ENCODE measurements at places on chromosomes 2 and 18.

DNA sequence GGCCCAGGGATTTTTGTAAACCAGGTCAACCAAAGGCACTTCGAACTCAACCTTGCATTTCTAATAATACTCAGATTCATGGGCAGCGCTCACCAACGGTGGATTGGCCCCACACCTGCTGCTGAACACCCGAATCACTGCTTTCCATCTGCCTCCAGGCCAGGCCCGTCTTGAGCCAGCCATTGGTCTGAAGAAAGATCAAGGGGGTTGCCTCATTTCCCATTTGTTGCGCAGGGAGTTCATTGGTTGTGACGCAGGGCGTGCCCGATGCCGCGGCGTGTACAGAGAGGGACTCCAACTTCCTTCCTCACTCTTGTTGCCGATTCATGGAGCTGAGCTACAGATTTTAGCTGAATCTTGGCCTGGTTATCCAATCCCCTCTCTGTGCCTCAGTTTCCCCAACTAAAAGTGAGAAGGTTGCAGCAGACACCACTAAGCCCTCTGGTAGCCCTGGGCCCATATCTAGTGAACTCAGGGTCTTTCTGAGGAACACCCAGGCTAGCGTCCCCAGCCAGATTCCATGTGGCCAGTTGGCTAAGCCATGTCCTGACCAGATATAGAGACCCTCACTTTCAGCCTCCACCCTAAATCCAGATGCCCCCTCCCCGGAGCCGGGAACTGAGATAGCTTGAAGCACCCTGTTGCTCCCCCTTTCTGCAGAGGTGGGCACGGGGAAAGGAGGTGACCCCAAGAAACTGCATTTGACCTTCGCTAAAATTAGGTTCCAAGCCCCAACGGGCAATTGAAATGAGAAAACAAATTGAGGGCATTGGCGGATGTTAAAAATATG is 60.9 kb upstream of the HPCAL1 start:
- DNase-seq: no peak

DNA sequence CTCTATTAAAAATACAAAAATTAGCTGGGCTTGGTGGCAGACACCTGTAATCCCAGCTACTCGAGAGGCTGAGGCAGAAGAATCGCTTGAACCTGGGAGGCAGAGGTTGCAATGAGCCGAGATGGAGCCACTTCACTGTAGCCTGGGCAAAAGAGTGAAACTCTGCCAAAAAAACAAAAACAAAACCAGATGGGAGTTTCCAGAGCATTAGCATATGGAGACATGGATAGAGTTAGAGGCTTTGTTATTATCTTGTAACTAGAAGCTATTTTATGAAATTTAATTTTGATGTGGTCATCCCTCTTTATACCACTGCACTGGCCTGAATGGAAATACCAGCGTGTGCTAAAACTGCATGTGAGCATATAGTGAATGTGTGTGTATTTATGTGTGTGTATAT is 58.9 kb downstream of the TRAPPC8 start:
- DNase-seq: no peak

DNA sequence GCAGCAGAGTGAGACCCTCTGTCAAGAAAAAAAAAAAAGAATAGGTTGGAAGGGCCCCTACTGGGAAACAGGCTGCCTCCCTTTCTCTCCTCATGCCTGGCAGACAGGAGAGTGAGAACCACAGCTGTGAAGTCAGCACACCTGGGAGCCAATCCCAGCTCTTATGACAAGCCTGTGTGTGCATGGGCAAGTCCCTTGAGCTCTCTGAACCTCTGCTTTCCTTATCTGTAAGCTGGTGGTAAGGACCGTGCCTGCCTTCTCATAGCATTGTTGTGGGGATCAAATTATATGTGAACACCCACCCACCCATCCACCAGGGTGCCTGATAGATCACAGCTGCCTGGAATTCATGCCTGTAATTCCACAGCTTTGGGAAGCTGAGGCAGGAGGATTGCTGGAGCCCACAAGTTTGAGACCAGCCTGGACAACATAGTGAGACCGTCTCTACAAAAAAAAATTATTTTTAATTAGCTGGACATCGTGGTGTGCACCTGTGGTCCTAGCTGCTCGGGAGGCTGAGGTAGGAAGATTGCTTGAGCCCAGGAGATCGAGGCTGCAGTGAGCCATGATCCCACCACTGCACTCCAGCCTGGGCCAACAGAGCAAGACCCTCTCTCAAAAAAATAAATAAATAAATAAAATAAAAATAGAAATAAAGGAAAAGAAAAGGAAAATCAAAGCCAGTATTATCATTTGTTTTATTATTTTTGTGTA is 66.9 kb upstream of the MCFD2 start:
- no peak for DNase-seq

GRCh38 chr18:3458378-3458777 is 8.4 kb downstream of the TGIF1 start:
- no peak for DNase-seq

DNA sequence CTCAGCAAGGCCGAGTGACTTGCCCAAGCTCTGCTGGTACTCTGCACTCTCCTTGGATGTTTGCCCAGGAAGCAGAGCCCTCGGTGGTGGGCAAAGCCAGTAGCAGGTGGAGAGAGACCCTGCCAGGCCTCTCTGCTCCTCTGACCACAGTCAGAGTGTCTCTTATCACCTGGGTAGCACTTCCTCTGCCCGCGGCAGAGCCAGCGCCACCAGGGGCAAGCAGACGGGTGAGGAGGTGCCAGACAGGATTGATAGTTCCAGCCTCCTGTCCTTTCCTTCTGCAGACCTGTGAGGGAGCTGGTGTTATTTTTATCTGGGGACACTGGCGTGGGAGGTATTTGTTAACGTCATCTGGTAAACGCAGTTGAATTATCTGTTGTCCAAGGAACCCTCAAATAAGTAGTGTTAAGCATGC is 152.9 kb downstream of the SMAD7 start:
- no peak for DNase-seq

GRCh38 chr2:225494100-225494459 is 94.6 kb downstream of the NYAP2 start:
- no peak for DNase-seq

DNA sequence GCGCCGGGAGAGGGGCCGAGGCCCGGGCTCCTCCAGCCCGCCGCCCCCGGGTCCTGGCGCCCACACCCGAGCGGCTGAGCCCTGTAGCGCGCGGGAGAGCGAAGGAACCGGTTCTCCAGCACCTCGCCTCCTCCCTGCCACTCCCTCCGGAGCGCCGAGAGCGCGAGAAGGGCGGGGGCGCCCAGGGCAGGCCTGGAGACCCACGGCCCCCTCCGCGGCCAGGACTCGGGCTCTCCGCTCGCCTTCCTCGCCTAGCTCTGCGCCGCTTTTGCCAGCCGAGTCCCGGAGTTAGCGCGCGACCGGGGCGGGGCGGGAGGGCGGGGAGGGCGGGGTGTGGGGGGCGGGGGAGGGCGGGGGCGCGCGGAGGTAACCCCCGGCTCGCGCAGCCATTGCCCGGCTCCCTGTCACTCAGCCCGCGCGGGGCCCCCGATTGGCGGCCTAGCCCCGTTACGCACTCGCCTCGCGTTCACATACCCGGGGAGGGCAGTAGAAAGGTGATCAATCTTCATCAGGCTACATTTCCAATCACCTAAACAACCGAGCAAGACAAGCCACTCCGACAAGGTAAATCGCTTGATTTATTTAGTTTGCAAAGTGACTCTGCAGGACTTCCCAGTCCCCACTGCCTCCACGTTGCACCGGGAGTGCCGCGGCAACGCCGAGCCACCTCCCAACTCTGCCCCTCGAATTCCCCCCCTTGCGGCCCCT is at the start of gene OTX1:
Gene OTX1 (plus strand): TSS at position 497 of the 708 bp plus-strand sequence. CDS start 2,161 bp downstream, outside the sequence.
- peak; percentile 62 for DNase-seq

GRCh38 chr2:143241403-143242088 is 112.3 kb downstream of the ARHGAP15 start:
- DNase-seq: no peak

- DNase-seq: no peak
Observed at GRCh38 chr2:124959581-124959980, 934.5 kb downstream of the CNTNAP5 start.

GRCh38 chr2:143582046-143582747 is 453.0 kb downstream of the ARHGAP15 start:
- DNase-seq: no peak

DNA sequence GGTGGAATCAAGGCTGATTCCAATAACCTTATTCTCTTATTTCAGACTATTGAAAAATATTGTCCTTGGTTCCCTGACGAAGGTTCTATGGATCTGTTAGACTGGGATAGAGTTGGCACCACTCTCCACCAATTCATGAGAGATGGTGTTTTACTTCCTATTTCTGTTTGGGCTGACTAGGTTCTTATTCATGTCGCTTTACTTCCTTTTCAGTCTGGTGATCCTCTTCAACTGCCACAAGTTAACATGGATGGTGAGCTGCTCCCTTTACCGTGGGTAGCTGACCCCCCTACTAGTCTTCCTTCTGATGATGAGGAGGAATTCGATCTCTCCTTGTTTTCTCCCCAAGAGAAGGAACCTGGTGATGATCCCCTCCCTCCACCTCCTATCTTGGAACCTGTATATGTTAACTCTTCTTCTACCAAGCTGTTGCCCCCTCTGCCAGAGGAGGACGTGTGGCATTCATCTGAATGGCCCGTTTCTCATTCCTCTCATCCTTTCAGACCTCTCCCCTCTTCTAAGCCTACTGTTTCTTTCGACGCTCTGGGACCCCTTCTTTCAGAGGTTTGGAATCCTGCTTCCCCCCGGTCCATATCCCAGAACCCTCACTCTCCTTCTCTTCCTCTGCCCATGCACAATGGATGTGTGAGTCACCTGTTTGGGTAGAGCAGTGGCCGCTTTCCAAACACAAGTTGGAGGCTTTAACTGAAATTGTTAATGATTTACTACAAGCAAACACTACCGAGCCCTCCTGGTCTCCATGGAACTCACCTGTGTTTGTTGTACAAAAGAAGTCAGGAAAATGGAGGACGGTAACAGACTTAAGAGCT is 13.5 kb upstream of the CNOT11 start:
- no peak for DNase-seq

DNA sequence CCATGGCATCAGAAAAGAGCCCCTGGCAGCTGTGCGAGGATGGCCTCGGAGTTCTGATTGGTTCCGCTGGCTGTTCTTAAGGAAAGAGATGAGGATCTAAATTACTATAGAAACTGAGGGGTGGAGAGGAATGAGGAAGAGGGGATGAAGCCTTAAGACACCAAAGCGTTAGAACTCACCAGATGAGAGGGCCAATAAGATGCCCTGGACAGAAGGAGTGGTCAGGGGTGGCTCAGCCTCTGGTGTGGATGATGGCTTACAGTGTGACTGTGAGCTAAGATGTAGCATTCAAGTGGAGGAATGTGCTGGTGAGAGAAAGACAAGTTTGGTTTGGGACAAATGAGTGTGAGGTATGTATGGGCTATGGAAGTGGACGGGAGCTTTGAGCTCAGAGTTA is 97.8 kb downstream of the ZFP36L2 start:
- DNase-seq: no peak

GRCh38 chr2:106184394-106184793 is 9.7 kb downstream of the UXS1 start:
- DNase-seq: no peak

DNA sequence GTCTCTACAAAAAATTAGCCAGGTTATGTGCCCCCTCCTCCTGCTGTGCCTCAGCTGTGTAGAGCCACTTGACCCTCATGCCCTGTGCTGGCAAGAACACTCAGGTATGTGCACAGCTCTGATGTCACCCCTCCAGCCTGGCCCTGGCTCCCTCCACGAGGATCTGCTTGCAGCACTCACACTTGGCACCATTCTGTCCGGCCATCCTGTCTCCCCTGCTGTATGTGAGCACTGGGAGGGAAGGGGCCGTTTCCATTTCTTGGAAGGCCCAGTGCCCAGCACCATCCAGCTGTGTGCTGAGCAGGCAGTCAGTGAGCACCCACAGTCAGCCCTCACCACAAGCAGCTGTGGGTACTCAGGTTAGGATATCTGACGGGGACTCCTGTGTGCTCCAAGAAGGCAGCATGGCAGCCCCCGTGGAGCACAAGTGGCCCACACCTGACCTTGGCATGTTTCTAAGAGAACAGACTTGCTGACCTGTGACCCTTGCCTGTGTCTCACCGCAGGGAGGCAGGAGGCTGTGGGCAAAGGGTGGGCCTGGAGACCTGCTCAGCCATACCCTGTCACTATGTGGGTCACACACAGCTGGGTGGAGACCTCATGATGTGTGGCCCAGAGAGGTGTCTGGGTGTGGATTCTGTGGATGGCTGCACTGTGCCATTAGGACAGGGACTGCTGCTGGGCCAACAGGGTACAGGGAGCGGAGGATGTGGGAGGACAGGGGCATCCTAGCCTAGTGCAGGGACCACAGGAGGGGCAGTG is 31.5 kb downstream of the USP34 start:
- no peak for DNase-seq

- no peak for DNase-seq
Observed at GRCh38 chr2:168210895-168211570, 36.4 kb downstream of the STK39 start.

DNA sequence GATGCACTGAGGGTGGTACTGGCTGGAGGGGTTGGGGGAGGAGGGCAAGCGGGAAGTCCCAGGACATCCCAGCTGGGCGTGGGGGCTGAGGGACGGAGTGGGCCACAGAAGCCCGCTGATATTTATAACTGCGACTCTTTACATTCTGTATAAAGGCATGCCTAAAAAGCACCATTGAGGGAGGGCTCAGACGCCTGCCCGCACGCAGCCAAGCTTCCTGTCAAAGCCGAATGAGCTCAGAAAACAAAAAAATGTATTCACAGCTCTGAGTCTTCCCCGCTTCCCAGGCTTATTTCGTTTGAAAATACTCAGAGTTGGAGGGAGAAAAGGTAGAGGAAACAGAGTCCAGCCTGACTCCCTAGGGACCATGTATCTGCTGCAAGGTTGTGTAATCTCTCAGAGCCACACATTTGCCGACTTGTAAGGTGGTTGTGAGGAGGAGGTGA is 170.1 kb upstream of the HAAO start:
- DNase-seq: no peak

- no peak for DNase-seq
Observed at GRCh38 chr2:121128741-121129659, 156.0 kb downstream of the TFCP2L1 start.

DNA sequence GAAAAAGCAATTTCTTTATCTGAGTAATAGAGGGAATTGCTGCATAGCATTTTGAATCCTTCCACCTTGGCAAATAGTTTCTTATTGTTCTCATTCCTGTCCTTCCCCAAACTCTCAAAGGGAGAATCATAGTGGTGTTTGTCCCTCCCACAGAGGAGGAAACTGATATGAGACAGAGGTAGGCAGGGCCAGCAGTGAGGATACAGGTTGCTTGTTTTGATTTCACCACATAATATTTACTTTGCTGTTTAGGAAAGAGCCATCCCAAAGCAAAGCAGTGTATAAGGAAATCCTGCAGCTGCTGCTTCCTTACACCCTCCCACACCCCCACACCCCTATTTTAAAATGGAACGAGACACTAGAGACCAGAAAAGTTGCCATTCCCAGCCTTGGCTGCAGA is 195.3 kb downstream of the SETBP1 start:
- no peak for DNase-seq

GRCh38 chr2:101831351-101831865 is 133.9 kb downstream of the MAP4K4 start:
- peak; percentile 33 for DNase-seq

DNA sequence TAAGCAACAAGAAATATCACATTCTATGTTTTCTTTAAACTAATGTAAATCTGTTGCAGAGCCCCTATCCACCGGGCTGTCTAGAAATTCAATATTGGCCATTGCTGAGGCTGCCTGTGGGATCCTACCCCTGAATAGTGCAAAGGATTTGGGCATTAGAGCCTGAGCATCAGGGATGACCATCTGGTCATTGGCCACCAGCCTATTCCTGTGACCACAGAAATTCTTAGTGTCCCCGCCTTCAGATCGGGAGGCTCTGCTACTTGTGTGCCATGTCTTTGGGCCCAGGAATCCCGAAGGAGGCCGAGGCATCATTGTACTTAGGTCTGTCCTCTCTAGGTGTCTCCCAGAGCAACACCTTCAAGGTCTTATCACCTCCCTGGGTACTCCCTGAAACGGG is 73.8 kb downstream of the HRH4 start:
- no peak for DNase-seq

- no peak for DNase-seq
Observed at GRCh38 chr2:65727816-65728215, 295.4 kb upstream of the SPRED2 start.
